Activated CD8-positive, alpha-beta memory T cell treated with anti-CD3 and anti-CD28 coated beads for 24 hours (primary cell): ENCODE measurements at places on chromosomes 4 and X.

- no peak for DNase-seq
Observed at GRCh38 chr4:78569306-78569821, 17.8 kb downstream of the ANXA3 start.

DNA sequence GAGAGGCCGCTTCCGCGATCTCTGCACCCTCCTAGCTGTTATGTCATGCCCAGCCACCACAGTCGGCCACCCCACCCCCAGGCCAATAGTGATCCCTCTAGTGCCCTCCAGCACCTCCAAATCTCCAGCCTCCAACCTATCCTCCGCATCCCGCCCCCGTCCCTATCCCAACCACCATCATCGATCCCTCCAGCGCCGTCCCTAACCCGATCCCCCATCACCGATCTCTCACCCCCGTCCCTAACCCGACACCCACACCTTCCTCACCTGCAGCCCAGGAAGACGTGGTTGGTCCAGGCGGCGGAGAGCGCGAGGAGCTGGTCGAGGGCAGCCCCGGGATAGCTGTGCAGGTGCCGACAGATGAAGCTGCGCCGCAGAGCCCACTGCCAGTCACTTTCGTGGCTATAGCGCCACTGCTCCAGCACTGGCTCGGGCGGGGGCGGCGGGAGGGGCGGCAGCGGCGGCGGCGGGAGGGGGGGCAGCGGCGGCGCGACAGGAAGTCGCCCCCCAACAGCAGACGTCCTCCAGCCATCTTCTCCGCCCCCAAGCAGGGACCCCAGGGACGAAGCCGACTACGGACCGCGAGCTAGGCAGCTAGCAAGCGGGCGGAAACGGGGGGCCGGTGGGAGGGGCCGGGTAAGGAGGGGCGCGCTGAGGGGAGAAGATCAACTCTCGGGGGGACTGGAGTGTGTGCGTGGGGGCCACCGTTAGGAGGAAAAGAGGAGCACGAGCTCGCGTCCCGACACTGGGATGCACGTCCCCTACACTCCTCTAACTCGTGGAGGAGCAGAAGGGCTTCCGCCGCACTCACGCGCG is 552 bp downstream of the NKRF start:
- DNase-seq = no peak

- DNase-seq = no peak
Observed at GRCh38 chr4:180665994-180666824, 1577.0 kb upstream of the TENM3 start.

DNA sequence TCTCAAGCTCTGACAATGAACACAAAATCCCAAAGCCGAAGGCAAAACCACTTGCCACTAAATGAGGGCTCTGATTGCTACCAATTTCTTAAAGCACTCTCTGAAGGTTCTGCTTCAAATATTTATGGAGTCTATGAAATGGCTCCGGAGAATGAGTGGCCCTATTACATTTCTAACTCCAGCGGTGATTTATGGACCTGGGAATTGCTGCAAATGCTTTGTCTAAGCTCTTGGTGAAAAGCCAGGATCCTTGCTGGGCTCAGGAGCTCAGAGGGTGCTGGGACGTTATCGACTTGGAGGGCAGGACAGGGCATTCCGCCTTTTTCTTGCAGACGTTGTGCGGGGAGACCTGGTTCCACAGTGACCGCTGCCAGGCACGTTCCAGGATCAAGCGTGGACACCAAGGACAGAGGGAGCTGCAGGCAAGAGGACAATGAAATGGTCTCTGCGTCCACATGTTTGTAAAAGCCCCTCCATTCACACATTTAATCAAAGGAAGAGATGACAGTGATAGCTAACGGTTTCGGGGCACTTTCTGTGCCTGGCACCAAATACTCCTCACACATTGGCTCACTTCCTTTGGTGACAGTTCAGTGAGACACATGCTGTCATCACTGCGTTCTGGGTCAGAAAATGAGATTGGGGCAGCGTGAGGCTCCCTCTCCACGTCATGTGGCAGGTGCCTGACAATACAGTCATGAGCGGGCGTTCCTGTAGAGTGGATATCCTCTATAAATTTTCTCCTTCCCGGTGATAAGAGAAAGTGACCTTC is 58.8 kb downstream of the C4orf50 start:
- no peak for DNase-seq

DNA sequence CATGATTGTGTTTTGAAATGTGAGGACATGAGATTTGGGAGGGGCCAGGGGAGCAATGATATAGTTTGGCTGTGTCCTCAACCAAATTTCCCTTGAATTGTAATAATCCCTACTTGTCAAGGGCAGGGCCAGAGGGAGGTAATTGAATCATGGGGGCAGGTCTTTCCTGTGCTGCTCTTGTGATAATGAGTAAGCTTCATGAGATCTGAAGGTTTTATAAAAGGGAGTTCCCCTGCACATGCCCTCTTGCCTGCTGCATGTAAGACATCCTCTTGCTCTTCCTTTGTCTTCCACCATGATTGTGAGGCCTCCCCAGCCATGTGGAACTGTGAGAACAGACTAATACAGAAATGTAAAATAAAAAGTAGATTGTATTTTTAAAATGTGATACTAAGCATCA is 1294.9 kb downstream of the ADGRL3 start:
- DNase-seq = no peak

DNA sequence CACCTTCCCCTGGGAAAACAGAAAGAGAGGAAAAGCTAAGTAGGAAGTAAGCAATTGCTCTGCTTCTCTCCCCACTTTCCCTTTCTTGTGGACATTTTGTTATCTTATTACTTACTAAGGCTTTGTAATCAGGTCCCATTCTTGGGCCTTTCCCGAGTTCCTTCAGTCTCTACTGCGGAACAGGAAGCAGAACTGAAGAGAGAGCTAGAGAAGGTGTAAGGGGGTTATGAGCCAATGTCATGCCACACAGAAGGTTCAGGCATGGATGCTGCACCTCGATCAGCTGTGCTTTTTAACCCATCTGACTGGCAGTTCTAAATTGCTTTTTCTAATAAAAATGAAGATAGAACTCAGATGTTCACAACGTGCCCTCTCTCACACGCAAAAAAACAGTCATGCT is 83.6 kb downstream of the MID1 start:
- no peak for DNase-seq

DNA sequence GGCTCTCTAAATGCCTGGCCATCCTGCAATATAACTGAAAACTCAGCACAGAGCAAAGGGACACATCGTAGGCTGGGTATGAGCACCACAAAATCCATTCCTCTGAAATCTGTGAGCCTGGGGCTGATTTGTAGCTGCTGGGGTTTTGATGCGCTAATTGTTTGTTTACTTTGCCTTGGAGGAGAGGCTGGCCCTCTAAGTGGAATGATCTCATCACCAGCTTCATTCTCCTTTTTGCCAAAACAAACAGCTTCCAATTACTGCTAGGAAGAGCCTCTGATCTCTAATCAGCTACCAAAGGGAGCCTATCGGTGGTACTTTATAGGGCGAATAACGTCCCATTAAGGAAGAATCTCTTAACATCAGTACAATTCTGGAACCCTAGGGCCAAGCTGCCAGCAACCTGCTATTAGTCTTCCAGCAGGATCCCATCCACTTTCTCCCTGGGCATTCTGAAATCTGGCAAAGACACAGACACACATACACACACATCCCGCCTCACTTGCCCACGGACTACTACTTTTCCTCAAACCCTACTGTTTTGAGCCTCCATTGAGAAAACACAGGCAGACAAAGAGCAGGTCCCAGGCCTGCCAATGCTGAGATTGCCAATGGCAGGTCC is 5.8 kb downstream of the ANOS1 start:
- no peak for DNase-seq

DNA sequence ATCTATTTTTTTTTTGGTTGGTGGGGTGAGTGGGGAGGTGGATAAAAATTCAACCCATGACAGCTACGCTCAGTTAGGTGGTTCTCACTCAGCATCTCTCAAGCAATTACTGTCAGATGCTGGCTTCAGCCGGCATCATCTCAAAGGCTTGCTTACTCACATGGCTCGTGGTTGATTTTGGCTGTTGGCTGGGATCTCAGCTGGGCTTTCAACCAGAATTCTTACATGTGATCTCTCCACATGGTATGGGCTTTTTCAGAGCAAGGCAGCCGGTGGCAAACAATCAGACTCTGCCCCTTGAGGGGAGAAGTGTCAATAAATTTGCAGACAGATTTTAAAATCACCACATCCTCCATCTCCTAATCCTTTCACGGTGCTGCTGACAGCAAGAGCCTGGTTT is 47.2 kb downstream of the SLC34A2 start:
- no peak for DNase-seq
